Activated CD8-positive, alpha-beta memory T cell treated with anti-CD3 and anti-CD28 coated beads for 48 hours (primary cell): ENCODE measurements at places on chromosomes 13 and 19.

DNA sequence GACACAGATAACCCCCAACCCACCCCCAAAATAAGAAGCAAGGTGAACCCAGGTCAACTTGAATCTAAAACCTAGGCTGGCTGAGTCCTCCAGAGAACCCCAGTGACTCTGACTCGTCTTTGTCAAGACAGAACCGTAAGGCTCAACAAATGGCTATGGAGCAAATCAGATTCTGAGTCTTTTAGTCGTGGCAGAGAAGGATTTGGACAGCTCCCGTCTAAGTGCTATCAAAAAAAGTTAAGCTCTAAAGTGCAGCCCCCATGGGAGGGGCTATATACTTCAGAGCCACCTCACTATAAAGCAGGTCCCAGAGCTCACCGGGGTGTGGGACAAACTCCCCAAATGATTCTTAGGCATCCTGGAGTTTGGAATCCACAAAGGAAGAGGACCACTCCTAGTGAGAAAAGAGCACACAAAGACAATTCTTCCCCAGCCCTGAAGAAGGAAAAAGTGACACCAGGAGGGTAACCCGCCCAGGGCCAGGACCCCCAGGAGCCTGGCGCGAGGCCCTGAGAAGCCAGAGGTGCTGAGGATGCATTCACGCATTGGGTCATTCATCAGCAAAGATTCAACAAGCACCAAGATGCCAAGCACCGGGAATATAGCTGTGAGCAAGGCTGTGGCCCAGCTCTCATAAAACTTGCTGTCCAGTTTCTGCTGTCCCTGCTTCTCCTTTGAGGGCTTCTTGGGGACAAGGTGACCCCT, 25.4 kb upstream of the C13orf42 start:
- DNase-seq: no peak

GRCh38 chr13:31441800-31442510, 242.2 kb downstream of the B3GLCT start:
- DNase-seq: no peak

- DNase-seq: no peak
Measured at GRCh38 chr19:14978161-14978776, 1.4 kb downstream of the SLC1A6 start.

GRCh38 chr19:48152551-48152950, 17.6 kb downstream of the LIG1 start:
- DNase-seq: peak; percentile 46

GRCh38 chr13:91660076-91660415, 261.6 kb downstream of the GPC5 start:
- DNase-seq: no peak

DNA sequence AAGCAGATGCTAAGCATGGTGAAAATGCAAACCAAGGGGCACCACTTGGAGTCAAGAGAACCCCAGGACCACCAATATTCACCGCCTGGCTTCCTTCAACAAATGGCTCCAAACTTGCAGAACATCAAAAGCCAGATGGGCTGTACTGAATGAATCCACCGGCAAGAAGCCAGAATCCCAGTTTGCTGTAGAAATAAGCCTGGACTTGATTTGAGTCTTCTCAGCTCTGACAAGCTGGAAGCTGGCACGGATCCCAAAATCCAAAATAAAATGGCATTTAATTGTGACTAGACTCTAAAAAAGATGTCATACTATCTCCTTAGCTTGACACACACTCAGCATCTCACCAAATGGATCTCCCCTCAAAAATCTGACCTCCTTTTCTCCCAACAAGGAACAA, 11.9 kb downstream of the EFNB2 start:
- no peak for DNase-seq

DNA sequence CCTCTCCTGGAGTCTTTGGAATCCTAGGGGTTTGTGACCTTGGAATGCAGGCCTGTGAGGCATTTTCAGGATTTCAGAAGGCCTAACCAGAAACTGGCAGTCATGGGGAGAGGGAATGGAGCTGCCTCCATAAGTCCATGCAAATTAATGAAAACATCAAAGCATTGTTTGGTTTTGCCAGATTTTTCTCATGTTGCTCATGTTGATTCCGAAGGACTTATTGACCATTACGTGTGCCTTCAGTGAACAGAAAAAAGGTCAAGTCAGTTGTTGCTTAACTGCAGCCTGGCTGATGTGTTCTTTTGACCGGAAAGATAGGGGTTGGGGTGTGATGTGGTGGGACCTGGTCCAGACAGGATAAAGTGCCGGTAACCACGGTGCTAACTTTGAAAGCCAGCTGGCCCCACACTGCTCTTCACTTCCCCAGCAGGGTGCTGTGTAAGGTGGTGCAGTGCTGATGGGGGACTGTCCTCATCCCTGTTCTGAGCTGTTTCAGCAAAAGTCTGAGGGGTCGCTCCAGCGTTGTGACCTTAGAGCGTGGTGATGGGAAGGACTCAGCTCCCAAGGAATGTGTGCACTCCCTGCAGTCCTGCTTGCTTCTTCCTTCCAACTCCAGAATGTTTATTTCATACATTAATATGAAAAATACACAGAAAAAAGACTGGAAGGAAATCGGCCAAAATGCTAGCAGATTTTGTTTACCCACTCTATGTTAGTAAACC, 3.5 kb downstream of the RNF113B start:
- no peak for DNase-seq

GRCh38 chr19:50555450-50556281, 12.6 kb downstream of the LRRC4B start:
- DNase-seq: no peak

DNA sequence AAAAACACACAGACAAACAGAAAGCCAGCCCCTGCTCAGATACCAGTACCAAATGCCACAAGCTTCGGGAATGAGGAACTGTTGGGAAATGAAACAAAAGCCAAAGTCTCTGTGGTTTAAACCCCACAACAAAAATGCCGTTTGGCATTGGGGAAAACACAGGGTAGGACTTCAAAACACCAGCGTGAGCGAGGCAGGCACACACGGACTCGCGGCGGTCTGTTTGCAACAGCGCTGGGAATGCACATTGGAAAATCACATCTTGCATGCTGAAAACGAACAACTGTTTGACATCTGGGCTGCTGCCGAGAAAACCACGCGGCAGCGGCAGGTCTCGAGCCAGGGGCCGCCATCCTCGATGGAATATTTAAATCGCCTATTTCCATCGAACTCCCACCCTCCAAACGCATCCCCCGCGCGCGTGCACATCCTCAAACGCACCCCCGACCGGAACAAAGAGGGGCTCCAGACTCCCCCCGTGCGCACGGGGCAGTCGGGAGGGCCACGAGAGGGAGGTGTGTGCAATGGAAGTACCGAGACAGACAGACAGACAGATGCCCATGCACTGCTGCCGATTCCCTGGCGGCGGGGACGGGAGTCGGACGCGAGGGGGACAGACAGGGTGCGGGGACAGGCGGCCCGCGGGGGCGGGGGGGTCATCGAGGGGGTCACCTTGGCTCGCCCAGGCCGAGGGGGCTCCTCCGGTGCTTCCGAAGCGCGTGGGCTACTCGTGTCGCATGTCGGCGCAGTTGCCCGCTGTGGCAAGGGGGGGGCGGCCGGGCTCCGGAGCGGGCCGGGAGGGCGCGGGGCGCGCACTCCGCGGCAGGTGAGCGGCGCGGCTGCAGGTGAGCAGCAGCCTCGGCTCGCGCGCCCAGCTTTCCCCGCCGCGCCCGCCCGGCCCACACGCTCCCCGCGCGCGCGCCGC, at the start of gene GPR12:
TSS of gene GPR12 (minus strand) at position 880 of the 925 bp plus-strand sequence. CDS start 959 bp downstream, outside the sequence.
- DNase-seq: no peak

GRCh38 chr19:38658462-38659306, 11.2 kb downstream of the ACTN4 start:
- no peak for DNase-seq
